ENCODE measurements at places on chromosomes 6 and 20.
A peak's percentile ranks its signal among the peaks of the same experiment; 100 is the strongest.

DNA sequence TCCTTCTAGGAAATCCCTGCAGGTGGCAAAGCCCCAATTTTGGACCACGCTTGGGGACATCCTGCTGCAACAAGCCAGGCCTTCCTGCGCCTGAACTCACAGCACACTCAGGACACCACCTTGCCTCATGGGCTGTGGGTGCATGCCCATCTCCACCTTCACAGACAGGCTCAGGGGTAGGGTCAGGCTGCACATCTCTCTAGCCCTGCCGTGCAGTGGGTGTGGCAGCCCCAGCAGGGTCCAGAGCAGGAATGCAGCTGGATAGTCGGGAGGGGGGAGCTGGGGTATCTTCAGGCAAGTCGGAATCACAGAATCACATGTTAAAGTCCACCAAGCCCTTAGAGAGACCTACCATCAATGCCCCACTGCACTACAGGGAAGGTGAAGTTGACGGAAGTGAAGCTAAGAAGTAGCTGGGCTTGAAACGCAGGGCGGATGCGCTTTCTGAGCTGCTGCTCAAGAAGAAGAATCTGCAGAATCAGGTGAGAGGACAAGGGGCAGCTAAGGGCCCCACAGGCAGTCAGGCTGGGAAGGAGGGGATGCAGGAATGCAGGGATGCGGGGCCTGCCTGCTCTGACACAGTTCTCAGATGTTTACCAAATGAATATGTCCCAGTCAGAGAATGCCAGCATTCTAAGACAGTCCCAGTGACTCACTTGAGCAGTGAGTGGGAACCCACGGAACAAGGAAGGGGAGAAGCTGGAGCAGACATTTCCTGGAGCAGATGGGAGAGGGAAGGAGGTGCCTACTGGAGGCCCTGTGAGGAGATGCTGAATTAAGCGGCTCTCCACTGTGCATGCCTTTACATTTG, 11.3 kb downstream of the SERPINB6 start:
- DNase-seq, result peak; percentile 70

DNA sequence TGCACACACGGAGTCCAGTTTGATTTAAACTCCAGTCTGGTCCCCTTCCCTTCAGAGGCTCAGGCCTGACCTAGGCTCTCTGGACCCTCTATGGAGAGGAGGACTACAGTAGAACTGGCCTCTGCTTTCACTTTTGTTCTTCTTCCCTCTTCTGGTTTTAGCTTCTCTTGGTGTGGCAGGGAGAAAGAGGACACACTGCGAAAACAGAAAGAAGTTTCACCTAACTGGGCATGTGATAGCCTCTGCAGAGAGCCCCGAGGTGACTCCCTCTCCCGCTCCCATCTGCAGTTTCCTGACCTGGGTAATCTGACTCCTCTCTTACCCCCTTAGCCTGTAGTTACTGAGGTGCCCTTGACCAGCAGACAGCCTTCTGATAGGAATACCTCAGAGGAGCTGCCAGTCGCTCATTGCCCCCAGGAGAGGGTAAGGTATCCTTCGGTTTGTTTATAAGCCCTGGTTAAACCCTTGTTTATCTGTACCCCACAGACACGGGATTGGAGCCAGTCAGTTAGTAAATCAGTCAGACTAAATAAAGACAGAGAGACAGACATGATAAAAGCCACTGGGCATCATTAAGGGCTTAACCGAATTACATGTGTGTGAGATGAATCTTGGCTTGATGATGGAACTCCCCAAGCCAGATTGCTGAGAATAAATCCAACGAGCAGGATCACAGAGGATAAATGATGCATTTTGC, 12.0 kb upstream of the DTNBP1 start:
- no peak for DNase-seq

- peak; percentile 18 for DNase-seq
Observed at GRCh38 chr20:48668451-48668946, 159.3 kb downstream of the PREX1 start.

DNA sequence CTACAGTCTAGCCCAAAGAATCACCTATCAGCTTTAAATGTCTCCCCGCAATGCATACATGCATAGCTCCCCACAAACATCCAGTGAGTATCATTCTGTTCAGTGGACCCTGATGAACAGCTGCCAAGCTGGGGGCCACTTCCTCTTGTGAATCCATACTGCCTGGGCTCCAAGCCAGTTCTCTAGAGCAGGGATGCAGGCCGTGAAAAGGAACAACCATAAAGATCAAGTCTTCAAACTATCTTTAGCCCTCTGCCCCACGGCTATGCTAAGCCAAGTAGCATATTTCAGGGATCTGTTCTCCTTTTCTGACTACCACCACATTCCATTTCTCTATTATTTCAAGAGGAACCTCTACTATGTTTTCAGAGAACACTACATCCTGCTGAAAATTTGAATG, 191.7 kb upstream of the BTBD3 start:
- no peak for DNase-seq

GRCh38 chr6:142296975-142297604, 4.7 kb upstream of the ADGRG6 start:
- no peak for DNase-seq

DNA sequence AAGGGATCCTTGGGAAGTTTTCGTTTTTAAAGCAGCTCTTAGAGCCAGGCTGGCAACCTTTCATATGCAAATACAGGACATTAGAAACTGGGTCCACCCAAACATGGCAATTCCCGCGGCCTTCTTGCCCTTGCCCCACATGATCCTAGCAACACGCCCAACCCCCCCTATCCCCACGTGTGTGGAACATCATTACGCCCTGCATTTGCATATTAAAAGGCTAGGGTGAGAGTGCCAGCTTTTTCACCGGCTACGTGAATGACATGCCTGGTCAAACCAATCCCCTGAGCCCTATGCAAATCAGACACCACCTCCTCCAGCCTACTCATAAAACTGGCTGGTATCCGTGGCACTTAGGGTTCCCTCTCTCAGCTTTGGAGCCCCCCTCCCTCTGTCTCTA, 88.1 kb downstream of the TNFRSF21 start:
- DNase-seq, result no peak

All from fibroblast of the aortic adventitia (primary cell).